T follicular helper cell (primary cell): ENCODE measurements at places on chromosomes 7 and 10.

GRCh38 chr10:12689893-12690292, 311.6 kb downstream of the CCDC3 start:
- no peak for DNase-seq

DNA sequence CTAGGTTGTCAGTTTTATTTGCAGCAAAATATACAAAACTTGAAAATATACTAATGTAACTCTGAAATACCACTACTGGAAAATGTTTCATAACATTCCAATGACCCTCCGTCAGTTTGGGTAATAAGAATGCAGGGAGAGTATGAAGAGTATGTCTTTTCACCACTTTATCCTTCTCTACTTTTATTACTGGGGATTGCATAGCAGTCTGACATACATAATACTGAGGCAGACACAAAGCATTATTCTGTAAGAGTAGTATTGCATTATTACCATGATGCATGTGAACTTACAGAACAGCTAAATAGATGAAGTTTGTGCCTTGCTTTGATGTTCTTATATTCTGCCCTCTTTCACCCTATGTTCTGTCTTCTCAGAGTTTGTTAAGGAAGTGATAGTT, 151.8 kb upstream of the TPK1 start:
- DNase-seq: no peak

DNA sequence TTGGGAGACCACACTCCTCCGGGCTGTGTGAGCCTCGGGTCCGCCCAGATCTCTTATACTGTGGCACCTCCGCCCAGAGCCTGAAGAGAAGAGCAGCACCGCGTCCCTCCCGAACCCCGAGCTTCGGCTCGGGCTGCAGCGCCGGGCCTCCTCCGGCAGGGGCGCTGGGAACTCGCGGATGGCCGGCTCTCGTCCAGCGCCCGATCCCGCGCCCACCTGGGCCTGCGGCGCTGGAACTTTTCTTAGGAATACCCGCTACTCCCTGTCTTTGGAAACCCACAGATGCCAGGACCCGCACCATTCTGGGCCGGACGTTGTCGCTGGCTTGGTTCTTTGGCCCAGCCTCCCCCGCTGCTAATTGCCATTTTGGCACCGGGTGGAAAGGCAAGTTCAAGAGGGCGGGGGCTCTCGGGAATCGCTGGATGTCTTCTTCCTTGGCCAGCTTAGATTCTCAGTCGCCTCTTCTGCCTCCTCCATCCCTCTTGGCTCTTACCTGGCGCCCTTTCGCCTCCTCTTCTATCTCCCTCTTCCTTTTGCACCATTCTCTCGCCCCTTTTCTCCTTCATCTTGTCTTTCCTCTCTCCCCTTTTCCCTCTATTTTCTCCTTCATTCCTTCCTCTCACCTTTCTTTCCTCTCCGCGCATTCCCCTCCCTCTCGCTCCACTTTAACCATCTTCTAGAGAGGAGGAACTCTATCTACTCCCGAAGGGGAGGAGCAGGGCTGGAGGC, 2.1 kb upstream of the SORCS3 start:
- no peak for DNase-seq

GRCh38 chr7:32020551-32021159, 49.6 kb downstream of the PDE1C start:
- no peak for DNase-seq

DNA sequence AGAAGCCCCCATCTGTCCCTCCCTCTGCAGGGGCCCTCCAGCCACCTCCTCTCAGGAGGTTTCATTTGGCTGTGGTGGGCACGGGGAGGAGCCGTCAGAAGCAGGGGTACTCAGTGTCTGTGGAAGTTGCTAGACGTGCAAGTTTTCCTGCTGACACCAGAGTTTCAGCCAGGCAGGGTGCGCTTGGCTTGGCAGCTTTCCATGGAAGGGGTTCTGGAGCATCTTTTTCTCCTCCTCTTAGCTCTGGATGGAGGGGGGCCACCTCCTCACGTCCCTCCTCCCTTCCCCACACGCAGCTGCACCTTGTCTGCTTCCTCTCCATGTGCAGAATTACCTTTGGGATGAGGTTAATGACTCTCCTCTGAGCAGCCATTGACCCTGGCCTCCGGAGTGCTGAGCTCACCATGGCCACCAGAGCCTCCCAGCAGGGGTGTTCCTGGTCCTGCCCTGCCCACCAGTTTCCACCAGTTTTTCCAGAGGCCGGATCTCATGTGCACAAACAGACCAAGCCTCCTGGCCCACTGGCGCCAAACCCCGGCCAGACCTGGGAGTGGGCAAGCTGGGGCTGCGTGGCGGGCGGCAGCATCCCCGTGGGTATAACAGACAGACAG, 579.8 kb upstream of the FOXK1 start:
- DNase-seq: no peak

- no peak for DNase-seq
These were observed 30.6 kb downstream of the KLHL7 start for GRCh38 chr7:23136216-23136615.

DNA sequence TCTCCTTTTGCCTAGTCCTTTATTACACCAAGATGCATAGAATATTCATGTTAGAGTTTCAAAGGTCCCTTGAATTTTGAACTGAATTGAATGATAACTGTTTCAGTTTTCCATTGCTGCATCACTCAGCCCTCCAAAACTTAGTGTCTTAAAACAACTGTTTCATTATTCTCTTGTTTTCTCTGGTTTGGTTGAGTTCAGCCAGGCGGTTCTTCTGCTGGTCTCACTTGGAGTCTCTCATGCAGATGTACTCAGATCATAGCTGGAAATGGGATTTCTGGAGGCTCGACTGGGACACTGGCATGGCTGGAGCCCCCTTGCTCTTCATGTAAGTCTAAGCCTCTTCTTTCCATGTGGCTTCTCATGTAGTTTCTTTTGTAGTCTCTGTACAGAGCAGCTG, 107.2 kb upstream of the MKI67 start:
- no peak for DNase-seq
